Endothelial cell (in vitro differentiated cells): ENCODE measurements at places on chromosomes 16 and 17. TPM values are rescaled to one million over a fixed set of nuclear protein-coding genes. Genes with fewer than 3 reads are reported as not detected.

DNA sequence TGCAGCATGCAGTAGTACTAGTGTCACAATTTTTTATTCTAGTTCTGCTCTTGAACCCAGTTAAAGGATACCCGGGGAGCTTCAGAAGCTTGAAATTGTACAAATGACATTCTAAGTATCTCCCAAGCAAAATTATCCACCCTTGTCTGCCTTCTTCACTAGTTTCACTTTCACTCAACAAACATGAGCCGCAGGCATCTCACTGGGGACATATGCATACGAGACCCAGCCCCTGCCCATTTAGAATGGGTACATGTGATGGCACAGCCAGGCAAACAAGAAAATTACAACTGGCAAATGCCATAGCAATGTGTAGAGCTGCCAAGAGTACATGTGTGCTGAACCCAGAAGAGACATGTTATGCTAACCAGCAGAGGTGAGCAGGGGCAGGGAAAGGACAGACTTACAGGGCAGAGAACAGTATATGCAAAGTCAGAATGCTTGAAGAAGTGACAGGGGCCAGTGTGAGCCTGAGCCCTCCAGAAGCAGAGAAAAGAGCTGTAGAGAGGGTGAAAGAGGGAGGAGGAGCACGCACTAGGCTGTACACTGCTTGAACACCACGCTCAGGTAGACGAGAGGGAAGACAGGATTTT lies 8.3 kb downstream of the GINS2 start:
- H3K4me3 ChIP-seq, result no peak overlapping the region
- peaks cover 13% of the 10 kb centered on the region for H3K4me1 ChIP-seq
- no peak overlapping the region for H3K27ac ChIP-seq
- peaks cover 1% of the 10 kb centered on the region for H3K27me3 ChIP-seq
- no peak for DNase-seq

The PCGF2 gene
- 79.4 TPM for total RNA-seq

The CLEC19A gene
- not detected for total RNA-seq

- no peak overlapping the region for H3K4me3 ChIP-seq
- H3K4me1 ChIP-seq, result no peaks in the 10 kb centered on the region
- H3K36me3 ChIP-seq, result no peaks in the 10 kb centered on the region
- no peaks in the 10 kb centered on the region for H3K27me3 ChIP-seq
- H3K27ac ChIP-seq, result no peak overlapping the region
- no peak for DNase-seq
Observed at GRCh38 chr16:87361916-87362619, 21.5 kb downstream of the FBXO31 start.

The LYZL6 gene
- not detected for total RNA-seq

The C16orf86 gene
- 1.8 TPM for total RNA-seq

DNA sequence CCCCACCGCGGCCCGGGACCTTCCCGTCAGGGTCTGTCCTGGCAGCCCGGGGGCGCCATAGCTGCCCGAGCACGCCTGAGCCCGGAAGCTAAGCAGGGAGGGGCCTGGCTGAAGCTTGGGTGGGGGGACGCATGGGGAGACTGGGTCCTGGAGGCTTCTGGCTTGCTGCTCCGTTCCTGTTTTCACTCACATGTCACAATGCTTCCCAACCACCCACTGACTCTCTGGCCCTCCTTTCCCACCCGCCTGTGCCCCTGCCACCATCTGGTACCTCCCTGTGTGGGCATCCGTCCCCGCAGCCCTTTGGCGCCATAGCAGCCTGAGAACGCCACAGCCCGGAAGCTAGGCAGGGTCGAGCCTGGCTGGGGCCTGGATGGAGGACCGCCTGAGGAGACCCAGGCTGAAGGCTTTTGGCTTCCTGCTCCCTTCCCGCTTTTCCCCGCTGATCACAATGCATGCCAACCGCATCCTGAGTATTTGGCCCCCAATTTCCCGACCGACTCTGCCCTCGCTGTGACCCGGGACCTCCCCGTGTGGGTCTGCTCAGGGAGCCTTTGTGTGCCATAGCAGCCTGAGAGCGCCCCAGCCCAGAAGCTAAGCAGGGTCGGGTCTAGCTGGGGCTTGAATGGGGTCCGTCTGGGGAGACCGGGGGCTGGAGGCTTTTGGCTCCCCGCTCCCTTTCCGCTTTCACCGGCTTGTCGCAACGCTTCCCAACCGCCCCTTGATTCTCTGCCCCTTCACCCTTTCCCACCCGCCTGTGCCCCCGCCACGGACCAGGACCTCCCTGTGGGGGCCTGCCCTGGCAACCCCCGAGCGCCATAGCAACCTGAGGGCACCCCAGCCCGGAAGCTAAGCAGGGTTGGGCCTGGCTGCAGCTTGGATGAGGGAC lies 2290.1 kb downstream of the TP53TG3F start:
- DNase-seq, result no peak
- H3K27me3 ChIP-seq, result peaks cover 12% of the 10 kb centered on the region
- no peak overlapping the region for H3K27ac ChIP-seq
- no peak overlapping the region for H3K4me3 ChIP-seq
- no peaks in the 10 kb centered on the region for H3K4me1 ChIP-seq

- no peak for DNase-seq
- H3K27ac ChIP-seq, result no peak overlapping the region
- H3K36me3 ChIP-seq, result no peaks in the 10 kb centered on the region
- no peak overlapping the region for H3K4me3 ChIP-seq
Observed at GRCh38 chr16:69404275-69404805, 18.5 kb upstream of the TERF2 start.

DNA sequence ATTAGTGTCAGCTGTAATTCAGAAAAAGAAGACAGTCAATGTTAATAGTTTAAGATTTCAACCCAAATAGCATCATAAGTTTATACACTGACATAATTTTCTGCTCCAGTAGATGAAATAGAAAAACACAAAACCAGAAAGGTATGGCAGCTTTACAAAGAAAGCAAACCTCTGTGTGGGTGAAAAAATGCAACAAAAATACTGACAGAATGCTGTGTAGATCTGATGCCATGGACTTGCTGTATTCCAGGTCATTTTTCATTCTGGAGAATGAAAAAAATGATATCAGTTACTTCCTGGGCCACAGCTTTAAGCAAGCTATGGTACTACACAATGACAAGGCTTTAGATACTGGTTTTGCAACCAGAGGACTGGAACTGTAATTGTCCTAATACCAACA lies 116.0 kb downstream of the MAP2K4 start:
- no peak for DNase-seq
- H3K27ac ChIP-seq, result no peak overlapping the region
- H3K27me3 ChIP-seq, result no peaks in the 10 kb centered on the region
- no peaks in the 10 kb centered on the region for H3K4me1 ChIP-seq

- no peak overlapping the region for H3K27ac ChIP-seq
- no peak for DNase-seq
- H3K27me3 ChIP-seq, result no peaks in the 10 kb centered on the region
- peaks cover 25% of the 10 kb centered on the region for H3K4me1 ChIP-seq
- H3K4me3 ChIP-seq, result no peak overlapping the region
- H3K36me3 ChIP-seq, result no peaks in the 10 kb centered on the region
Observed at GRCh38 chr17:6510321-6510977, 45.9 kb downstream of the PITPNM3 start.

- no peak overlapping the region for H3K27ac ChIP-seq
- no peak overlapping the region for H3K4me3 ChIP-seq
- peaks cover 2% of the 10 kb centered on the region for H3K27me3 ChIP-seq
- DNase-seq, result no peak
- H3K36me3 ChIP-seq, result no peaks in the 10 kb centered on the region
- no peaks in the 10 kb centered on the region for H3K4me1 ChIP-seq
Observed at GRCh38 chr16:10355589-10355988, 30.3 kb upstream of the ATF7IP2 start.

GRCh38 chr17:55783684-55784245 lies 32.9 kb downstream of the PCTP start:
- peaks cover 5% of the 10 kb centered on the region for H3K4me1 ChIP-seq
- peaks cover 2% of the 10 kb centered on the region for H3K27me3 ChIP-seq
- H3K36me3 ChIP-seq, result no peaks in the 10 kb centered on the region
- DNase-seq, result no peak
- H3K27ac ChIP-seq, result no peak overlapping the region

GRCh38 chr16:30437511-30438046 lies 7.7 kb upstream of the DCTPP1 start:
- no peak overlapping the region for H3K27ac ChIP-seq
- H3K27me3 ChIP-seq, result peaks cover 7% of the 10 kb centered on the region
- no peak for DNase-seq
- H3K4me1 ChIP-seq, result no peaks in the 10 kb centered on the region
- H3K4me3 ChIP-seq, result no peak overlapping the region

DNA sequence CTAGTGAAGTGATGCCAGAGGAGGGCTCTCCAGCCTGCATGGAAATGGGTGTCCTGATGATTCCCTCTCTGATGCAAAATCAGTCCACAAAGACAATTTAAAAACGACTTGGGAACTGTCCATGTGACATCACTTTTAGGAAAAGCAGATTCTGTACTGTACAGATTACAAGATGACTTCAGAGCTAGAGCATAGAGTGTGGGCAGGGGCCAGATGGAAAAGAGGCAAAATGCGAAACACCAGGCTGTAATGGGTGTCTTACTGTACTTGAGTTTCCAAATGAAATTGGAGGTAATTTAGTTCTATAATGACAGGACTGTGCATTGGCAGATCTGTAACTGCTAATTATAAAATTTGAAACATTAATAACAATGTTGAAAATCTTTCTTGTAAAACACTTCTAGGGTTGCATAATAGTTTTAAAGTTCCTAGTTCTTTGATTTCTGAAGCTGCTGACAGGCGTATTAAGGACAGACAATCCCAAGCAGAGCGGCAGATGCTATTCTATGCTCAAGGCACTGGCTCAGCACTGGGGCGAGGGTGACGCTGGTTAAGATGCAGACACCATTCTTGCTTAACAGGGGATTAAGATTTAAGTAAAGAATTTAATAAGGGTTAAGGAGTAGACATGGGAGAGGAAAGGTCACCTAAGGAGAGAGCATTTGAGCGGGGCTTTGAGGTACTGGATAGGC lies 29.6 kb downstream of the OGFOD1 start:
- peaks cover 15% of the 10 kb centered on the region for H3K36me3 ChIP-seq
- no peaks in the 10 kb centered on the region for H3K4me1 ChIP-seq
- peaks cover 1% of the 10 kb centered on the region for H3K27me3 ChIP-seq
- no peak overlapping the region for H3K4me3 ChIP-seq
- H3K27ac ChIP-seq, result no peak overlapping the region

The PRSS8 gene
- total RNA-seq, result 3.8 TPM

- peaks cover 3% of the 10 kb centered on the region for H3K4me1 ChIP-seq
- no peak overlapping the region for H3K27ac ChIP-seq
- H3K36me3 ChIP-seq, result no peaks in the 10 kb centered on the region
Observed at GRCh38 chr16:50208460-50208931, 55.4 kb downstream of the TENT4B start.

DNA sequence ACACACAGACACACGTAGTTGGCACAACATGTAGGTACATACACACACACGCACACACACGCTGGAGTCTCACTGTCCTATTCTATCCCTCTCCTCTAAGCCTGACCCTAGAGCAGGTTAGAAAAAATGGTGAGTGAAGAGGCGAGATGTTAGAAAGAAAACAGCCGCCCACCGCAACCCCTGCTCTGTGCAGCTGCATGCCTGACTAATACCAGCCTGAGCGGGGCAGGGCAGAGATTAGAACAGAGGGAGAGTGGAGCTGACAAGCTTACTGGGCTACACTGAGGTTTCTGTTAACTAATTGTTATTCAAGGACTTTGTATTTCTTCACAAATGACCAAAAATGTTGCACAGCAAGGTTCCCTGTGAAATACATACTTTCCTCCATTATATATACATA lies 59.8 kb downstream of the AMFR start:
- no peak overlapping the region for H3K4me3 ChIP-seq
- no peak for DNase-seq
- peaks cover 32% of the 10 kb centered on the region for H3K36me3 ChIP-seq
- H3K4me1 ChIP-seq, result peaks cover 6% of the 10 kb centered on the region
- H3K27me3 ChIP-seq, result peaks cover 9% of the 10 kb centered on the region
- no peak overlapping the region for H3K27ac ChIP-seq

DNA sequence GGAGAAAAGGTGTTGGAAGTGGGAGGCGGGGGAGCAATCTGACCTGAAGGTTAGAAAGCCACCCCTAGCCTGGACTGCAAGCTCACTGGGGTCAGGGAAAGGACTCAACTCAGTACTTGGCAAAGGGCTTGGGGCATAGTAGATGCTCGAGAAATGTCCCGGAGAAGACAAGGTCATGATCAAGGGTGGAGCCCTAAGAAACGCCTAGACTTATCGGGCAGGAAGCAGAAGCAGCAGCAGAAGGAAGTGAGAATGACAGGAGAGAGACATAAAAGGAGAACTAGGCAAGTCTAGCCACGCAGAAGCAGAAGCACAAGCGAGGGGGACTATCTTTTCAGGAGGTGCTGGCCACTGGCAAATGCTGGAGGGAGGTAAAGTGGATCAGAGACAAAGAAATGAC lies 10.2 kb downstream of the COTL1 start:
- peaks cover 1% of the 10 kb centered on the region for H3K27me3 ChIP-seq
- no peak for DNase-seq
- no peak overlapping the region for H3K4me3 ChIP-seq
- peaks cover 25% of the 10 kb centered on the region for H3K4me1 ChIP-seq

The KIF2B gene
- total RNA-seq, result not detected

GRCh38 chr16:10625595-10626357 lies 45.4 kb upstream of the EMP2 start:
- DNase-seq, result no peak
- peaks cover 2% of the 10 kb centered on the region for H3K4me1 ChIP-seq
- H3K27ac ChIP-seq, result no peak overlapping the region
- H3K27me3 ChIP-seq, result no peaks in the 10 kb centered on the region
- H3K36me3 ChIP-seq, result no peaks in the 10 kb centered on the region
- no peak overlapping the region for H3K4me3 ChIP-seq

The ZPBP2 gene
- not detected for total RNA-seq

GRCh38 chr17:50359005-50359699 lies 13.2 kb downstream of the XYLT2 start:
- no peak overlapping the region for H3K27ac ChIP-seq
- H3K4me3 ChIP-seq, result peak overlapping the region; percentile 75
- H3K27me3 ChIP-seq, result peaks cover 7% of the 10 kb centered on the region
- peaks cover 9% of the 10 kb centered on the region for H3K4me1 ChIP-seq
- peaks cover 6% of the 10 kb centered on the region for H3K36me3 ChIP-seq
- DNase-seq, result no peak

The PEMT gene
- total RNA-seq, result 29.7 TPM
